ENCODE measurements at places on chromosomes 12 and 14. TPM values are rescaled to one million over a fixed set of nuclear protein-coding genes. Genes with fewer than 3 reads are reported as not detected.
A peak's percentile ranks its signal among the peaks of the same experiment; 100 is the strongest.

Gene KLRK1
- 3.3 TPM for total RNA-seq

- DNase-seq = no peak
Measured at GRCh38 chr12:107967170-107967569, 161.9 kb upstream of the WSCD2 start.

DNA sequence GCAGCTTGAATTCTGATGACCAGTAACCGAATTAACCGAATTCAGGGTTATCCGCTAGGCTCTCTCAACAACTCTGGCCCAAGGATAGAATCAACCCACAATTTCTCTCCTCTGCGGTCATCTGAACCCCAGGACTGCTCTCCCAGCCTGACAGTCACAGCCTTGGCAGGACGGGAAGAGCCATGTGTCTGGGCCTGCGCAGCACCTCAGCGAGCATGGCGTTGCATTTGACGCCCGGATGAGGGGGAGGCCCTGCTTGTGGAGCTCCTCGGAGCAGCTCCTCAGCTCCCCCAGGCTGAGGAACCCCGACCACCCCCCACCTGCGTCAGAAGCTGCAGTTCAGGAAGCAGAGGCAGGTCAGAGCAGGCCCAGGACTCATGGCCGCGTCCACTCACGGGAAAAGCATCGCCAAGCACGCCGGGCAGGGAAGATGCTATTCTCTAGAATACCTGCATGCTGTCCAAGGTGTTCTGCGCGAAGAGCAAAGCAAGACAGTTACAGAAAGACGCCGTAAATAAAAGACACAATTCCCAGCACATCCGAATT is 131.1 kb downstream of the PIWIL1 start:
- no peak for DNase-seq

Gene NEDD8
- 186 TPM for total RNA-seq

Gene TAS2R19
- total RNA-seq = 1.2 TPM

DNA sequence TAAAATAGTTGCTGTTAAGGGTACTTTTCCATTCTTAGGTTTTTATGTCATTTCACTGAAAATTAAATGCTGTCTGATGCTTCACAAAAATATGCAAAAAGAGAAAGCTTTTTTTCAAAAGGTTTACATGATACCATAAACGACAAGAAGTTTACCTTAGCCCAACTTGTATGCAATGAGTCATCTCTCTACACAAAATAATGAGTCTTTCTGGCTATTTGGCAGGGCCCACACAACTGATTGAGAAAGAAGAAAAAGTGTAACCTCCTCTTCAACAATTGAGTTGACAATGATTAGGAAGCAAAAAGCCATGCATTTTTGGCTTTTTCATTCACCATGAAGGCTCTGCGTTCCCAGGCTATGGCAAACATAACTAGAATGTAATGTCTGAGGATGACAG is 165.4 kb upstream of the CPNE8 start:
- DNase-seq = no peak

GRCh38 chr12:123064885-123065619 is 84.6 kb downstream of the ARL6IP4 start:
- DNase-seq = peak; percentile 14

DNA sequence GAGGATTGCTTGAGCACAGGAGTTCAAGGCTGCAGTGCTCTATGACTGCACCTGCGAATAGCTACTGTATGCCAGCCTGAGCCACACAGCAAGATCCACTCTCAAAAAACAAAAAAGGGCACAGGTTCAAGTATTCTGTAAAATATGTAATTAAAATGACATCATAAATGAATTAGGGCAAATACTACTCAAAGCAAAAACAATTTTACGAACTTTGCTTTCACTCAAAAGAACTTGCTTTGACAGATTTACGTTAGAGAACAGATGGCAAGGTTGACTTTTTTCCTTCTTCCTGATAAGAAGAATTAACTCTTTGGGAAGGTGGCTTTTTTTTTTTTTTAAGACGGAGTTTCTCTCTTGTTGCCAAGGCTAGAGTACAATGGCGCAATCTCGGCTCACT is 44.0 kb upstream of the EAPP start:
- no peak for DNase-seq

Gene OAS1
- 13.8 TPM for total RNA-seq

DNA sequence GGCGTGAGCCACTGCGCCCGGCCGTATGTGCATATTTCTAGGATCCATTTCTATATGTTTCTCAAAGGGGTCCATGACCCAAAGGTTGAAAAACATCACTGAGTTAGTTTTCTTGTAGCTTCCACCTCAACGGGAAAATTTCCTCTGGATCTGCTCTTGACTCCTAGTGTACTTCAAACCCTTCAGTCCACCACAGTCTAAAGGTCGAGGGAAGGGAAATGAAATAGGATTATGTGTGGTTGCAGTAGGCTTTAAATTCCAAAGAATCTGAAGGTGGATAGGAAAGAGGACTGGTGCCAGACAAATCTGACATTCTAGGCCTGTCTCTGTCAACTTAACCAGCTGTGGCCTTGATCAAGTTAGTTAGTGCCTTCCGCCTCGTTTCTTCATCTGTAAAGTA is 1.7 kb upstream of the SUOX start:
- no peak for DNase-seq

Gene PRIMA1
- total RNA-seq = 3.9 TPM

Data from left cardiac atrium (tissue), 4 donors.